Stimulated activated CD4-positive, alpha-beta T cell treated with anti-CD3 and anti-CD28 coated beads, Interleukin-1b, Interleukin-23, amount 100 ng/mL, for 24 hours (primary cell): ENCODE measurements at places on chromosomes 4 and X.

- no peak for DNase-seq
Observed at GRCh38 chr4:127049526-127049925, 583.2 kb upstream of the INTU start.

DNA sequence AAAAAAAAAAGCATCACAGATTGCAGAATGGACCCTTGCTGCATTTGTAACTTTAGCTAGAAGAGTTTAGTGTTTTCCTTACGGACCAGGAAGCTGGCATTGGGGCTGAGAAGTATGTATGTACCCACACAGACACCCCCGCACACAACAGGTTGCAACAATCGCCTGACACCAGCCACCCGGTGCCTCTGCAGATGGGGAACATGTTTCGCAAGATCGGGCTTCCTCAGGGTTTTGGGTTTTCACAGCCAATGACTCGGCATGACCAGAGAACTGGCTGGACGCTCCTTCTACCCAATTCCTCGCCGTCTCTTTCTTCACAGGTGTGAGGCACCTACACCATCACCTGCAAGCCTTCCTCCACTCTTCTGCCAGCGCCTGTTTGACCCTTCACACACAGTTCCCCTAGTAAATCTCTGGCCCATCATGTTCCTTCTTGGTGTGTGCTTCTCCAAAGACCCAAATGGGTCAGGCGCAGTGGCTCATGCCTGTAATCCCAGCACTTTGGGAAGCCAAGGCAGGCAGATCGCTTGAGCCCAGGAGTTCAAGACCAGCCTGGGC lies 70.4 kb downstream of the DHRSX start:
- no peak for DNase-seq

DNA sequence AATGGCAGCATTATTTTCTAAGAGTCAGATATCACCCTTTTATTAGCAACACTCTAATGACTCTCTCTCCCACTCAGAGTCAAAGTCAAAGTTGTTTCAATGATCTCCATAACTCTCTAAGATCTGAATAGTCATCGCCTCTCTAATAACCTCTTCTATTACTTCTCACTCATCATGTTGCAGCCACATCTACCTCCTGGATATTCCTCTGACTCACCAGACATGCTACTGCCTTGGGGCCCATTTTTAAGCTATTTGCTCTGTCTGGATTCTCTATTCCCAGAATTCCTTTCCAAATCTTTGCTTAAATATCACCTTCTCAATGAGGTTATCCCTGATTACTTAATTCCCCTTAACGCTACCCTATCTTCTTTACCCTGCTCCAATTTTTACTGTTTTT lies 391.8 kb upstream of the MAGEB16 start:
- no peak for DNase-seq

DNA sequence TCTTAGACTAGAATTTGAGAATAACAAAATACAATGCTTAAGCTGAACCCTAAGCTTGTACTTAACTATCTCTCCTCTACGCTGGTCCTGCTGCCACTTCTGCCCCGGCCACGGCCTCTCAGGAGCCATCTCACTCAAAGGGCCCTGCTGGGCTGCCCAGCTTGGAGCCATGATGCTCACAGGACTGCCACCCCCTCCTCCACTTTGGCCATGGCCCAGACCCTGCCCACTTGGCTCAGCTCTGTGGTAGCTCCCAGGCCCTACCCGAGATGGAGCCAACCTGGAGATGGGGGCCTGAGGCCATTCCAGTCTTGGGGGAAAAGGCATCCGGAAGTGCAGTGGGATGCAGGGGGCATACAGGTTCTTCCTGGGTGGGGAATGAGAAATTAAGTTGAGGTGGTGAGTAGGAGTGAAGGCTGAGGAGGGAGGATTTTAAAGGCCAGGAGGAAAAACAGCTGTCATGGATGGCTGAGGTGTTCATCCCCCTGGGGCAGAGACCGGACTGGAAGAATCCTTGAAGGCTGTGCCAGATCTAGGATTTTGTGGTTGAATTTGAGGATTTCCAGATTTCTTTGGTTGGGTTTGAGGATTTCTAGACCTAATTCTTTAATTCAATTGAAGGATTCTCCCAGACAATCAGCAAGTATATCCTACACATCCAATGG lies 824 bp downstream of the SASH3 start:
- no peak for DNase-seq
